ENCODE measurements at places on chromosomes 1 and 21.

DNA sequence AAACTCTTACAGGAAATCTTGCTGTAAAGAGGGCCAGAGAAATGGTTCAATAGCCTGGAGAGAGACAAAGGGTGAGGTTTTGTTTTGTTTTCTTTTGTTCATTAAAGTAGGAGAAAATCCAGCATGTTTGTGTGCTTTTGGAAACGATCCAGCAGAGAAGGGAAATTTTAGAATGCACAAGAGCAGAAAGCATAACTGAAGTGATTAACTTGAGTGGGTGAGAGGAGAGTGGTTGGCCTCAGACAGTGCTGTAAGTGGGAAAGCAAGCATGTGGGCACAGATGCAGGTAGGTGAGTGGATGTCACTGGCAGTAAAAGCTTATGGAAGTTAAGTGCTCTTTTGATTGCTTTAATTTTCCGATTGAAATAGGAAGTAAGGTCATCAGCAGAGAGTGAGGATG lies 50.2 kb downstream of the EEIG2 start:
- DNase-seq = no peak

GRCh38 chr21:27816301-27816700 lies 849.4 kb upstream of the ADAMTS5 start:
- no peak for DNase-seq

GRCh38 chr1:51341876-51342496 lies 11.6 kb upstream of the TTC39A start:
- DNase-seq = peak; percentile 53

GRCh38 chr1:156136970-156137483 lies 16.4 kb upstream of the SEMA4A start:
- no peak for DNase-seq

DNA sequence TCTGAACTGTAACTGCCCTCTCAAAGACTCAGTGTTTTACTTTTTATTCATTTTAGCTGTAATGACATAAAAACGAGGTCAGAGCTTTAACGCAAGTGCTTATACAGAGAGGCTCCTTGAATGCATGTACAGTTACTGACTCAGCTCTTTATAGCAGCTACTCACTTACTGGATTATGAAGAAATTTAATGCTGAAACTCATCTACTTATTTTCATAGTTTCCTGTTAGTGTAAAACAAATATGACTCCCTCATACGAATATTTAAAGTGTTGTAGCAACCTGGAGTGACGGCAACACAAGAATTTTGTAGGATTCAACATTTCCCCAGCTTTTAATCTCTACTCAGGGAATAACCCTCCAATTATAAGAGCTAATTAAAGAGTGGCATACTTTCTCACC lies 32.7 kb downstream of the ADSS2 start:
- DNase-seq = no peak

GRCh38 chr1:43879996-43880395 lies 53.6 kb upstream of the ARTN start:
- DNase-seq = no peak

DNA sequence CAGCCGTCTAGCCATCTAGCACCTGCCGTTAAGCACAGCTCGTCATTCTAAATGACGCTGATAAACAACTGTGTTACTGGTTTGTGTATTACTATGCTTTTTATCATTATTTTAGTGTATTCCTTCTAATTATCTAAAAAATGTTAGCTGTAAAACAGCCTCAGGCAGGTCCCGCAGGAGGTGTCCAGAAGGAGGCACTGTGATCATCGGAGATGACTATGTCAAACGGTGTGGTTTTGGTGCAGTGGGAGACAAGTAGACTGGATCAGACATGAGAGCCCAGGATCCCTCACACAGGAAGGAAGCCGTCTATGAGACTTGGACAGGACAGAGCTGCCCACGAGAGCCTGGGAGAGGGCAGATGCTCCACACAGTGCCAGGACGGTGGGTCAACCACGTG lies 55.3 kb upstream of the COL6A1 start:
- no peak for DNase-seq

DNA sequence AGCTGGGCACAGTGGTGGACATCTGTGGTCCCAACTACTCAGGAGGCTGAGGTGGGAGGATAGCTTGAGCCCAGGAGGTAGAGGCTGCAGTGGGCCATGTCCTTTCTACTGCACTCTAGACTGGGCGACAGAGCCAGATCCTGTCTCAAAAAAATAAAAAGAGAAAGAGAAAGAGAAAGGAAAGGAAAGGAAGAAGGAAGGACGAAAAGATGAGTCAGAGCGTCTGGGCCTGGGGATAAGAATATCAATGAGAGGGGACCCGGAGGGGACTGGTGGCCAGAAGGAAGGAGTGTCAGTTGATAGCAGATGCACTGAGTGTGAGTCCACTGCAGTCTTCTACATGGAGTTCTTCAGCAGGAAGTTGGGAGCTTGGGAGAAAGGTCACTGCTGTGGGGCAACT lies 75.6 kb downstream of the SYT6 start:
- DNase-seq = no peak

DNA sequence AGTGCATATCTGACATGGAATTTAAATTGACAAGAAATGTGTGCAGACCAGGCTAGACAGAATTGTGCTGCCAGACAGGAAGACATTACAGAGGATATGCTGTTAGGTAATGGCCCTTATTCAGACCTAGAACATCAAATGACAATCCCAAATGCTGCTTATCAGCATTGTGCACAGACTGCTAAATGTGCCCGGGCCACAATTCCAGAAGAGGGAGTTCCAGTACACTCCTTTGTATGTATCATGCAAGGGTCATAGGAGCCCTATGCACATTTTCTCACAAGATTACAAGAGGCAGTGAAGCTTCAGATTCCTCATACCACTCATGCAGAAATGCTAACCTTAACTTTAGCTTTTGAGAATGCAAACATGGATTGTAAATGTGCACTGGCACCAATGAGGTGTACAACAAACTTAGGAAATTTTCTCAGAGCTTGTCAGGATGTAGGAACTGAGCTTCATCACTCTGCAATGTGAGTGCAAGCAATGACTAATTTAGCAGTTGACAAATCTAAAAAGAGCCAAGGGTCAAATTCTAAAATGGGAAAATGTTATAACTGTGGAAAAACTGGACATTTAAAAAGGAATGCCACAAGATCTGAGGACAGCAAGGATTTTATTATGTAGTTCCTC lies 273.5 kb downstream of the COL11A1 start:
- no peak for DNase-seq

DNA sequence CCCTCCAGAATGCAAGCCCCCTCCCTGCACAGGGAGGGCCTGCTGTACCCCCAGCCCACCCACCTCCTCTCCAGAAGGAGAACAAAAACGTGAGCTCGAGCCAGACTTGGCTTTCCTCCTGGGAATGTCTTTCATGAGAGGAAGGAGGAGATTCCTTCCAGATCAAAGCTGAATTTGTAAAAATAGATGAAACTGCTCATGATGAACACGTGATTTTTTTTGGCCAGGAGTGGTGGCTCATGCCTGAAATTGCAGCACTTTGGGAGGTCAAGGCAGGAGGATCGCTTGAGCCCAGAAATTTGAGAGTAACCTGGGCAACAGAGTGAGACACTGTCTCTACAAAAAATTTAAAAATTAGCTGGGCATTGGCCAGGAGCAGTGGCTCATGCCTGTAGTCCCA lies 21.8 kb downstream of the GPR157 start:
- DNase-seq = no peak

DNA sequence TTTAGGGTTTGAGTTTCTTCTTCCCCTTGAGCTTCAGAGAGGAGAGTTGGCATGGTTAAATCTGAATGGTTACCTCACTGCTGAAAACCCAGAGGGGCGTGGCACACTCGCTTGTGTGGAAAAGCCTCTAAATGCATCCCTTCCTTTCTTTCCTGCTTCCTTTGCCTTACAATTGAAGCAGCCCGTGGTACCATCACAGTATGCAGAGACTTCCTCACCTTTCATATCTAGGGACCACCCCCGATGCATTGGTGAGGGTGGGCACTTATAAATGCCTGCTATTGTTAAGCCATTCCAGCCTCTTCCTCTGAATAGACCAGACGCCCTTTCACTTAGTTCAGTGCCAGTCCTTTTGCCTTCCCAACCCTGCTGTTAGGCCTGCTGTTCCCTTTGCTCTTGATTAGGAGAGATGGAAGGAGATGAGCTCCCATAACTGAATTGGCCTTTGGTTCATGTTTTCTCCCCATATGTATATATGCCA lies 21.9 kb upstream of the LAX1 start:
- no peak for DNase-seq

DNA sequence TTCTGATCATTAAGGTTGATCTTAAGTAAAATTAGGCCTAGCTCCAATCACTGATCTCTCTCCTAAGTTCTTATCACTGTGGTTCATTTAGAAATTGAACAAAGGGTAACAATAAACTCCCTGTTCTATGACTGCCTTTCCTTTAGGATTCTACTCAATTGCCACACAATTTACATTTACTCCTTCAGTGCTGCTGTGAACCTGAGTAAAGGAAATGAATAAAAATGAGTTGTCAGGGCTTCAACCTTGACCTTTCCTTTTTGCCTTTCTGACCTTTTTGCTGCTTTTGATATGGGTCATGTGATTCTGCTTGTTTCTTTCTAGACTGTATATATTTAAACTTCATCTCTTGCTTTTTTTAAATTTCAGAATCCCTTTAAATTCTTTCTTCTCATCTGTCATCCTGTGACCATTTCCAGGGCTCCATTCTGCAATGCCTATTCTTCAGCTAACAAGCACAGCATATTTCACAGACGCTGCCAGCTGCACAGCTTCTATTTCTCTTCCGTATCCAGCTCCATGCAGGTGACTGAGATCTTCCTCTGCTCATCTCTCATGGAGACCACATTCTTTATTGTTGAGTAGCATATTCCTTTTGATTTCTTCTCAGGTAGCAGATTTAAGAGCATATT lies 3.2 kb downstream of the LRRC8B start:
- no peak for DNase-seq

- DNase-seq = no peak
Observed at GRCh38 chr1:227546059-227546458, 17.3 kb upstream of the ZNF678 start.

Measured in GM19239 (cell line).